ENCODE measurements at places on chromosomes 16 and 17.

GRCh38 chr16:57540387-57540786 lies 2.1 kb upstream of the ADGRG5 start:
- DNase-seq, result no peak

DNA sequence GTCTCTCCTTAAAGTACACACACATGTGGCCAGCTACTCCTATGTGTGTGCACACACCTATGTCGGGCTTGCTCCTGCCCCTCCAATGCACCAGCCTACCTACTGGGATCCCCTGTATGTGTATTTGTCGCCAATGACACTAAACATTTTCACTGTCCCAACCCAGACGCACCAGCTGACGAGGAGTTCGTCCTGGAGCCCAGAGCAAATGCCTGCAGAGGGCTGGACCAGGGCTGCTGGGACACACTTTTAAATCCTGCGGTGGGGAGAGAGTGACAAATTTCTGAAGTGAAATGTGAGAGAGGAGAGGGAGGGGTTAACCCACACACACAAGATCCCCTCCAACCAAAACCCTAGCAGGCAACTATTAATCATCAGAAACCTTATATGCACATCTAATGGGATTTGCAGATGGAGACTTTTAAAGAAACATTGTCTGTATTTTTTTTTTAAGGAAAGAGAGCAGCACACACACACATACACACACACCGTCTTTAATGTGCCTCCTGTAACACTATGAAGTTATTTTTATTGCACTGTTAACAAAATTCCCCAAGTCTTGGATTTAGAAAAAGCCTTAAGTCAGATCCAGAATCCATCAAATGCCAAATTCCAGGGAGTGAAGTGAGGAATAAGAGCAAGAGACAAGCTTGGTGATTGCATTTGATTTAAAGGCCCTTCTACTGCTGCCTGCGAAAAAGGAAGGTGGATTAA lies at the start of gene MEOX1:
MEOX1 (minus strand) TSS at position 224 of the 714 bp plus-strand sequence. CDS start 388 bp downstream, outside the sequence.
- no peak for DNase-seq

GRCh38 chr16:66515596-66516508 lies 34.1 kb downstream of the TK2 start:
- DNase-seq, result peak; percentile 24

GRCh38 chr17:76141212-76142038 lies at the start of gene FOXJ1:
TSS of gene FOXJ1 (minus strand) at chr17:76141245. CDS start at chr17:76140395, 850 bp downstream.
- peak; percentile 96 for DNase-seq

DNA sequence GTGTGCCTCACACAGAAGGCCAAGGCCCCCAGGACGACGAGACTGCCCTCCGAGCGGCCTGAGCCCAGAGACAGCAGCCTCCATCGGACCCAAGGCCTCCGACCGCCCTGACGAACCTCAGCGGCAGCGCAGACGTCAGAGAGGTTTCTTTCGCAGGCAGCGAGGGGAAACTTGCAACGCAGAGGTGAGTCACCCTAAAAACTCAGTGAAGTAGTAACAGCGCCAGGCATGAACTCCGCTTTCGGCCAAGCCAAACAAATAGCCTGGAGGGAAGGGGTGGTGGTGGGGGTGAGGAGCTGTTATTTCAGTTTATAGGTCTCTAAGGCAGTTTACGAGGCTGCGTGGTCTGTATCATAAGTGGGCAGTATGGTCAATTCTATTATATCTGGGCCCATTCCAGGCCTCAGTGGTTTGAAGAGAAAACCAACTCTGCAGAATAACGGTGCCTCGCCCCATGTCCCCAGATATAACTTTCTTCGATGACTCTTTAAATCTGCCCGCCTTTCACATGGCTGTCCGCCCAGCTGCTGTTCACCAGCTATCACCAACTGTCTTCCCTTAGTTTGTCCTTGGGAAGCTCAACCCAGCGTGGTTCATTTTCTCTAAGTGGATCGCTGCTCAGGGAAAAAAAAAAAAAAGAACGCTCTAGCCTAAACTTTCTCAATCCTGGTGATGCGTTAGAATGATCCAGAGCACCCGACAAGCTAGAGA lies 43.5 kb upstream of the FOXF1 start:
- no peak for DNase-seq

GRCh38 chr17:63173450-63173849 lies 207.4 kb downstream of the TANC2 start:
- DNase-seq, result no peak

GRCh38 chr17:65049085-65049756 lies 7.3 kb downstream of the GNA13 start:
- DNase-seq, result no peak
